Activated T-cell treated with anti-CD3 and anti-CD28 coated beads, Interleukin-2, amount 50 U/mL, for 24 hours (primary cell): ENCODE measurements at places on chromosomes 6 and 20.

- DNase-seq: no peak
These were observed 97.8 kb upstream of the PREP start for GRCh38 chr6:105500693-105501092.

DNA sequence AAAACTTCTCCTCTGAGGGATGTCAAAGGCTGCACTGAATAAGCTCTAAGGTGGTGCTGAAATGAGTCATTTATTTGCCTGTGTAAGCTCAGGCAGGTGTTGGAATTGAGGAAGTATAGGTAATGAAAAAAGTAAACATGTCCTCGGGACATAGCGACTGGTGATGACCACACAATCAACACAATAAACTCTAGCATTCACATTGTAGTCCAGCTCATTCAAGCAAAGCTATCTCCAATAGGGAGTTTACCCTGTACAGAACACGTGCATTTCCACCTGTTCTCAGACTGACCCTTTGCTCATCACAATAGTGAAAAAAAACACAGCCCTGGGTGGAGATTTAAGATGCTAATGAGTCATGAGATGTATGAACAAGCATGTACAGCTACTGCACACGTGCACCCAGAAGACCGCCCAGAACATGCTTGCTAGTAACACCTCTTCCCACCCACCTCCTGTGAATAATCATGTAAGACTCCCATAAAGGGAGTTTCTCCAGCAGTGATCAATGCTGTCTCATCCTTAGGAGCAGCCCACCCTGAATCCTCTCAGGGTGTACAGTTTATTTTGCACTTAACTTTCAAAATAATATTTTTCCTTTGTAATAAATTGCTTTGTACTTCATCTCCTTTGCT is 33.0 kb upstream of the POU5F1 start:
- peak; percentile 64 for DNase-seq

- DNase-seq: no peak
These were observed 77.4 kb downstream of the SYNJ2 start for GRCh38 chr6:158059108-158059507.

- DNase-seq: no peak
These were observed 3.3 kb downstream of the PSMB9 start for GRCh38 chr6:32857156-32857891.

DNA sequence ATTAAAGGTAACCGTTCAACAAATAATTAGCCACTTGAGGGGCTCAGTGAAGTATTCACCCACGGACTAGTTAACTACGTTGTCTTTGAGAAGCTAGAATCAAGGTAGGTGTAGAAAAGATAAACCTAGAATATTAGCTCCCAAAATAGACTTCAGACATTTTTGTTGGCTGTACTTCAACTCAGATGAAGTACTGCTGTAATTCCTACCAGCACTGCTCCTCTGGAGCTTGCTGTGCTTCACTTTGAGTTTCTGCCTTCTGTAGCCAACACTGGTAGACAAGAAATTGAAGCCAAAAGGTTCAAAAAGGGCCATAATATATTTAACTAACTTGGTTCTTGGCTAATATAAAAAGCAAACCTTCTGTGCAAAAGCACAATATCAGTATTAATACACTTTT is 18.8 kb upstream of the SDHAF4 start:
- DNase-seq: no peak

GRCh38 chr6:100846276-100846675 is 34.9 kb downstream of the ASCC3 start:
- DNase-seq: no peak

- no peak for DNase-seq
These were observed 20.4 kb downstream of the PROCR start for GRCh38 chr20:35192118-35192872.
